ENCODE measurements at places on chromosomes 1 and 21.

GRCh38 chr21:33080376-33080775 lies 10.4 kb downstream of the OLIG1 start:
- no peak for DNase-seq

DNA sequence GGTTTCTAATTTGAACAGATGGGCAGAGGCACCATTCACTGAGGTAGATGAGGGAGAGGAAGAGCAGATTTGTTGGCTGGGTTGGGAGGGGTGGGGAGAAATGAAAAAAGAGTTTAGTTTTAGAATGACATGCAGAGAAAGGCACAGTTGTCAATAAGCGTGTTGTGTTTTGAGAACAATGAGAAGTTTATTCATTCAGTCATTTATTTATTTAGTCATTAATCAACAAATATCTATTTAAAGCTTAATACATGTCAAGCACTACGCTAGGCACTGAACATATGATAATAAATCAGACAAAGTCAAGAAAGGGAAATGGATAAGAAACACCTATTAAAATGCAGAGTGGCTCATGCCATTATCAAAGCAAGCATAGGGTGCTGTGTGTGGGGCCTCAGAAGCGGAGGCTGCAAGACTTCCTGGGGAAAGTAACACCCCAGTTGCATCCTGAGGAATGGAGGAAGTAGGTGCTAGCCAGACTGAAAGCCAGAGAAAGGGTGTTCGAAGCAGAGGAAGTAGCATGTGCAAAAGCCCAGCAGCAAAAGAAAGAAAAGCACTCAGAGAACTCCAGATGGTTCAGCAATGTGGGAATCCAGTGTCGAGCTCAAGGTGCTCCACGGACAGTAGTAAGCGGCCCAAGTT lies 114.1 kb downstream of the RNF220 start:
- peak; percentile 16 for DNase-seq

DNA sequence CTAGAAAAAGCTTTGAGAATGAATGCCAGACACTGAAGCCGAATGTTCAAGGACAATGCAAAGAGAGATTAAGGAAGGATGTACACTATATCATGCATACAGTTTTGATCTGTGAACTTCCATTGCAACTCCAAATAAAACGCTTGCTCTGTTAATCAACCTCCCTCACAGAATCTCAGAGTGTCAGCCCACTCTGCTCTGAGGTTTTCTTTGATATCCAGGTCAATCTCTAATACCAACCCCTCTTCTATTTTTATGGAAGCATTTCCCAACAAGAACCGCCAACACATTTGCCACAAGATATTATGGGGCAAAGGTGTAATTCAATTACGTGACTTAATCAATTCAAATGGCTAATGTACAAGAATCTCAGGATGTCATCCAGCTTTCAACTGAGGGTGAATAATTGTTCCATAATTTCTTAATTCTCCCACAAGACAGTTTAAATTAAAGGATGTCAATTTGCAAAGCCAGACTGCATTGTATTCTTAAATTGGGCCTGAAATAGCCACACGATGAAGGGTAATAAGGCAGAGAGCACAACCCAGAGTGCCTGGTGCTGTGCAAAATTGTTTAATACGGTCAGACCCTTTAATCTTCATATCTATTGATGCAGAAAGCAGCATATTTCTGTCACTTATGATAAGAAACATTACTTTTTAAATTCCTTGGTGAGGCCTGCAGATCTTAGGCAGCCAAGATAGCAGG lies 459.2 kb upstream of the DAB1 start:
- DNase-seq, result no peak

DNA sequence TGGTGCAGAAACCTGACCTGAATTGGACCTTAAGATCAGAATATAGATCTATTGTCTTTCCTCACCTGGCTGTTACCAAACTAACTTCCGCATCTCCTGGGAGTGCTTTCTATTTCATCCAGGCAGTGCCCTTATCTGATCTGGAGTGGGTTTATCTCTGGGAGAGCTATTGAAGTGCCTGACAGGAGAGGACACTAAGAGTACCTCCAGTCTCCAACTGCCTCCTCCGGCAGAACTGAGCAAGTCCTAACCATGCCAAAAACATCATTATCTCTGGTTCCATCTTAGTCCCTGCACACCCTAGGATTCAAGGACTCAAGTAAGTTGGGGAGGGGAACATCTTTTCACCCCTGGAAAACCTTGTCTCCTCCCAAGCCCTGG lies 12.4 kb upstream of the KCNJ15 start:
- no peak for DNase-seq

DNA sequence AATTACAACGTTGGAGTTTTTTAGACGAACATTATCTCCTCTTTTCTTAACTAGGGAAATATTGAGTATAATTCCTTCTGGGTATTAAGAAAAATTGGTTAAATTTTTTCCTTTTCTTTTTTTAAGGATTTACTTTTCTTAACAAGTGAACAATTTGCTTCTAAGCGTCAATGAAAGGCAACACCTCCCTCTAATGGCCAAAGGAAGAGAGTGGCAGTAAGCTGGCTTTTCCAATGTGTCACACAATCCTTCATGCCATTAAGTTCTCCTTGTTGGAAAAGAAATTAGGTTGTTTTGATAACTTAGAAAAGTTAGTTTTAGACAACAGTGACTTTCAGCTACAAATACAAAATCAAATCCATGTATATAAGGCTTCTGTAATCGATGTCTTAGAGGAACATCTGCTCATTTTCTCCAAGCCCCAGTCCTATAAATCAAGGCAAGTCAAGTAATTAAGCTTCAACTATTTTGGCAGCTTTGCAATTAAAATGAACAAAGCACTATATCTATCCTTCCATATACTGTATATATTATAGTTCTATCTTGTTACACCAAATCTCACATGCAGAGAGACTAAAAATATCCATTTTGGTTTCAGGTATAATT lies 62.8 kb downstream of the EDEM3 start:
- peak; percentile 23 for DNase-seq

GRCh38 chr1:40664791-40665190 lies 691 bp downstream of the RIMS3 start:
- no peak for DNase-seq

DNA sequence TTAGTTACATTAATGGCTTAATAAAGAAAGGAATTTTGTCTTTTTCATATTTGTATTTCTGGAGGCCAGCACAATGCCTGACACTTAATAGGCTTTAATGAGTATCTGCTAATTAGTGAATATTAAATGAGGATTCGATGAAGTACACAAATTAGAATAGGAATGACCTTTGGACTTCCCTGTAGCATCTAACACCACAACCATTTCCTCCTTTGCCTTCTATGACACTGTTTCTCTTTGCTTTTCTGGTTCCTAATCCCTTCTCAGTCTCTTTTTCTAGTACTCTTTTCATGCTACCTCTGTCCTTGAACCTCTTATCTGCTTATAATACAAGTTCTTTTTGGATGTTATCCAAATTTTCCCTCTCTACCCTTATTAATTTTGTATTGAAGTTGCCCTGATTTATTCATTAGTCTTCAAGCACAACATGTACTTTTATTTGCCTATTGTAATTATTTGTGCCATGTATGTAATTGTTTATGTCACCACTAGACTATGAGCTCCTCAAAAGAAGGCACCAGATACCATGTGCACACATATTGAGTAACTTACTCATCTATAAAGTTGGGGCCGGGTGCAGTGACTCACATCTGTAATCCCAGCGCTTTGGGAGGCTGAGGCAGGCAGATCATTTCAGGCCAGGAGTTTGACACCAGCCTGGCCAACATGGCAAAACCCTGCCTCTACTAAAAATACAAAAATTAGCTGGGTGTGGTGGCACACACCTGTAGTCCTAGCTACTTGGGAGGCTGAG lies 23.8 kb downstream of the RPS27 start:
- no peak for DNase-seq

GRCh38 chr1:96414598-96414997 lies 307.0 kb upstream of the PTBP2 start:
- no peak for DNase-seq

DNA sequence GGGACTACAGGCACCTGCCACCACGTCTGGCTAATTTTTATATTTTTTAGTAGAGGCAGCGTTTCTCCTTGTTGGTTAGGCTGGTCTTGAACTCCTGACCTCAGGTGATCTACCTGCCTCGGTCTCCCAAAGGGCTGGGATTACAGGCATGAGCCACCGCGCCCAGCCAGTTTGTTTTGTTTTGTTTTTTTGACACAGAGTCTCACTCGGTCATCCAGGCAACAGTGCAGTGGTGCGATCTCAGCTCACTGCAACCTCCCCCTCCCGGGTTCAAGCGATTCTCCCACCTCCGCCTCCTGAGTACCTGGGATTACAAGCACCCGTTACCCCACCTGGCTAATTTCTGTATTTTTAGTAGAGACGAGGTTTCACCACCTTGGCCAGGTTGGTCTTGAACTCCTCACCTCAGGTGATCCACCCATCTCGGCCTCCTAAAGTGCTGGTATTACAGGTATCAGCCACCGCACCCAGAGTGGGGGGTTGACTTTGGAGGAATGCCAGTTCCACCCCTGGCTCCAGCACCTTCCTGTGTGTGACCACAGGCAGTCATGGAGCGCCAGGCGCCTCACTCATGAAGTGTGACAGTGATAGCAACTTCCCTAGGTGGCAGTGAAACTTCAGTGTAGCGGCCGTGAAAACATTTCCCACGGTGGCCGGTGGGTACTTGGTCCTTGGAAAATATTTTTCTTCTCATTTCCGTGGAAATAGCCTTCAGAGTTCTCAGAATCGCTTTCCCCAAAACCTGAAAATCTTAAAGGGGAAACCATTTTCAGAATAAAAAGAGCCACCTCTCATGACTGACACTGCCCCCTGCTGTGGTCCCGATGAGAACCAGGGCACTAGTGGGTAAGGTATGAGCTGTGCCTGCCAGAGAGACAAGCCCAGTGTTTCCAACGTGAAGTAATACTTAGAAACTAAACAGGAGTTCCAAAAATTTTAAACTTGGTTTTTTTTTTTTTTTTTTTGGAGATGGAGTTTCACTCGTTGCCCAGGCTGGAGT lies 48.6 kb downstream of the WDR4 start:
- DNase-seq, result no peak

DNA sequence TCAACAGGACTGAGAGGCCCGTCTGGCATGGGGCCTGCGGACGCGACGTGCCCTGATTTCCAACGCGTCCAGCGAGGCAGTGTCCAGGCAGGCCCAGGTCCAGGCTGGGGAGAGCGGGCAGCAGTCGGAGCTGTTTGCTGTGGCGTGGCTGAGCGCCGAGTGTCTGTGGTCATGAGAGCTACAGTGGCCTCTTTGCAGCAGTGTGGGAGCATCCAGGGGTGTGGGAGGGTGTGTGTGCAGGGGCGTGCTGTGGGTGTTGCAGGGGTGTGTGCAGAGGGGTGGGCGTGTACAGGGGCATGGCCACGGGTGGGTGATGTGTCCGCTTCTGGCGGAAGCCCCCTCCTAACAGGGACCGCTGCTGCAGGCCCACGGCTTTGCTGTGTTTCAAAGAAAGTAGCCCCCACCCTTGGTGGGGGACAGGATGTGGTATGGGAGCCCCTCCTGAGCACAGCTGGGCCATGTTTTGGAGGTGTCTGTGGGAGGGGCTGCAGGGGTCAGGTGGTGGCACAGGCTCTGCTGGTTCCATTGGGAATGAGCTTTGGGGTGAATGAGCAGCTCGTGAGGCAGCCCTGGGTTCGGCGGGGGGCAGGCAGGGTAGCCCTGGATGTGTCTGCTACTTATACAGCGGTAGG lies 17.7 kb downstream of the PLCH2 start:
- DNase-seq, result no peak

DNA sequence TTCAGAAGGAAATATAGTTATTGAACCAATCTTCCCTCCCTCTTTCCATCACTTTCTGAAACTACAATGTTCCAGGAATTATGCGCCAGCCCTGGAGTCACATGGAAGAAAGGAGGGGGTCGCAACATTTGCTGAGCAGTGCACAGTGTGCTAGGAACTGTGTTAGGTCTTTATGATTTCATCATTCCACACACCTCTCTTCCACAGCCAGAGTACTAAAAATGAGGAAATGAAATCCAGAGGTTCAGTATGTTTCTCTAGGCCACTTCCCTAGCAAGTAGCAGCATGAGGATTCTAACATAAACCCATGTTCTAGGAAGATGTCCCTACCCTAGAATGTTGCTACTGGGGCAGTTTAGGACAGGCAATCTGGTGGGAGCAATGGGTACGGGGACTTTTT lies 158.1 kb downstream of the SLC45A1 start:
- DNase-seq, result no peak

GRCh38 chr1:47675721-47676120 lies 237.9 kb downstream of the FOXD2 start:
- no peak for DNase-seq

GRCh38 chr1:55789466-55789865 lies 574.3 kb upstream of the USP24 start:
- DNase-seq, result no peak

GRCh38 chr1:19333587-19334354 lies 21.6 kb downstream of the SLC66A1 start:
- DNase-seq, result no peak

DNA sequence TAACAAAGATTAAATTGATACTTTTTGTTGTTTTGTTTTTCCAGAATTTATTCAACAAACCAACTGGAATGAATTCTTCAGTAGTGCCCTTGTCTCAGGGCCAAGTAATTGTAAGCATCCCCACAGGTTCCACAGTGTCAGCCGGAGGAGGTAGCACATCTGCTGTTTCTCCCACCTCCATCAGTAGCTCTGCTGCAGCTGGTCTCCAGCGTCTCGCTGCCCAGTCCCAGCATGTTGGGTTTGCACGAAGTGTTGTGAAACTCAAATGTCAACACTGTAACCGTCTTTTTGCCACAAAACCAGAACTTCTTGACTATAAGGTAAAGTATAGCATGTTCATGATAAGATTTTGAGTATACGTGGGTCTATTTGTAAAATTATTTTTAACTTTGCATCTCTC lies 118.5 kb downstream of the ZMYM4 start:
- no peak for DNase-seq

DNA sequence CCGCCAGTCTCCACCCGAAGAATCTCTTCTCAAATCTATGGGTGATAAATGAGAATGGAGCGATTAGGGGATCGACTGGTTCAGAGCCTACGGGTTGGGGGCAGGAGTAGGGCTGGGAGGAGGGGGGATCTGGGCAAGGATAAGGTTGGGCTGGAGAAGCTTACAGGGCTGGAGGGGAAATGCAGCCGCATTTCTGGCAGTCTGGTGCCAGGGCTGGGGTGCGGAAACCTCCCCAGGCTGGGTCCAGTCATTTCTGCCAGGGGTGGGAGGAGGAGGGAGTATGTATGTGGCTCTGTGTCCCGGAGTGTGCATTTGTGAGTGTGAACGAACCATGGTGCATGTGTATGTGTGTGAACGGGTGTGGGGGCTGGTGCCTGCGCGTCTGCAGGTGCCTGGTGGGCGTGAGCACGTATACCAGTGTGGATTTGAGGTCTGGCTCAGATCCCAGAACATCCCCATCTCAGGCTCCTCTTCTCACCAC lies 10.2 kb downstream of the C1orf216 start:
- no peak for DNase-seq

GRCh38 chr1:171226747-171227370 lies 21.4 kb upstream of the FMO1 start:
- DNase-seq, result peak; percentile 73

All from GM12865 (cell line).